ENCODE measurements at places on chromosomes 3 and 15.

- no peak for DNase-seq
Observed at GRCh38 chr15:49058559-49058958, 12.3 kb upstream of the SECISBP2L start.

DNA sequence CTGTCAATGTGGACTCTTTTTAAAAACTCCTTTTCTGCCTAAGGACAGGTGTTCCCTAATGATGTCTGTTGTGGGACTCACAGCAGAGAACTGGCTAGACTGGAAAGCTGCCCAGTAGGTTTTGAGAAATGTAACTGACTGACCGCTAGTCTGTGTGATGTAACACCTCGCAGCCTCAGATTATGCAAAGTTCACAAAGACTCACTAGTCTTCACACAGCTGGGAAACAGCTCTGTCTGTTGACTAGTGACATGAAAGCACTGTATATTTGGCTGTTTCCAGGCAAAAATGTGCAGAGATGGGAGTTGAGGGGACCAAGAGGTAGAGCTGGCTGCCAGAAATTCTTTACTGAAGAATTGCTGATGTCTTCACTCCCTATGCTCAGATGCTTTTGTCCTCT lies 10.3 kb downstream of the PDZRN3 start:
- no peak for DNase-seq

- DNase-seq = no peak
Observed at GRCh38 chr3:105399611-105400010, 32.9 kb downstream of the ALCAM start.

GRCh38 chr15:63044645-63045464 lies 2.3 kb downstream of the TPM1 start:
- no peak for DNase-seq

GRCh38 chr15:49720261-49720660 lies 99.4 kb downstream of the DTWD1 start:
- no peak for DNase-seq

DNA sequence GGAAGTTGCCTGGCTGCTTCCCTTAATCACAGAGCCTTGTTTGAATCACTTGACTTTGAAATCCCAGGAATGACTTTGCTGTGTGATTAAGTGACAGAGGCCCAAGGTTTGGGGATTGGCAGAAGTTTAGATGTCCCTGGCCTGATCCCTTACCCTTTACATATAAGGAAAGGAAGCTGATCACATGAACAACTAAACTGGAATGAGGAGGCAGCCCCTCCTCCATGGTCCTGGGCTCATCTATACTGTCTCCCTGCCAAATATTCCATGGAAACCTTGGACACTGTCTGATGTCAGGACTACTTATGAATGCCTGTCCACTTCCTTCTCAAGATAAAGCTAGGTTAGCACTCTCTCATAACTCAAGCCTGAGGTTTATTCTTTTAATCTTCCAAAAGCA lies 181.3 kb upstream of the CTDSPL start:
- DNase-seq = no peak
